ENCODE measurements at places on chromosomes 5 and 9. TPM values are rescaled to one million over a fixed set of nuclear protein-coding genes. Genes with fewer than 3 reads are reported as not detected.

DNA sequence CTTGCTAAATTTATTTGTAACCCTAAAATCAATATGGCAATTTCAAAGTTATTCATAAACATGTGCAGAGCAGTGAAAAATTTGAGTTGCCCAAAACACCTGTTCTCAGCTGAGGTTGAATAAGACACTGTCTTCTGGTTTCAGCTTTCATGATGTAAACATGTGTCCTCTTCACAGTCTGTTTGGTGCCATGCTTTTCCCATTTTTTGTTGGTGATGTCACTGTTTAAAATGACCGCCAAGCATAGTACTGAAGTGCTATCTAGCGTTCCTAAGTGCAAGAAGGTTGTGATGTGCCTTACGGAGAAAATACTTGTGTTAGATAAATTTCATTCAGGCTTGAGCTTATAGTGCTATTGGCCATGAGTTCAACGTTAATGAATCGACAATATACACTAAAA, 580.8 kb downstream of the ACTL7B start:
- H3K4me1 ChIP-seq: no peaks in the 10 kb centered on the region
- H3K27me3 ChIP-seq: no peaks in the 10 kb centered on the region
- no peak overlapping the region for H3K4me3 ChIP-seq
- DNase-seq: no peak

DNA sequence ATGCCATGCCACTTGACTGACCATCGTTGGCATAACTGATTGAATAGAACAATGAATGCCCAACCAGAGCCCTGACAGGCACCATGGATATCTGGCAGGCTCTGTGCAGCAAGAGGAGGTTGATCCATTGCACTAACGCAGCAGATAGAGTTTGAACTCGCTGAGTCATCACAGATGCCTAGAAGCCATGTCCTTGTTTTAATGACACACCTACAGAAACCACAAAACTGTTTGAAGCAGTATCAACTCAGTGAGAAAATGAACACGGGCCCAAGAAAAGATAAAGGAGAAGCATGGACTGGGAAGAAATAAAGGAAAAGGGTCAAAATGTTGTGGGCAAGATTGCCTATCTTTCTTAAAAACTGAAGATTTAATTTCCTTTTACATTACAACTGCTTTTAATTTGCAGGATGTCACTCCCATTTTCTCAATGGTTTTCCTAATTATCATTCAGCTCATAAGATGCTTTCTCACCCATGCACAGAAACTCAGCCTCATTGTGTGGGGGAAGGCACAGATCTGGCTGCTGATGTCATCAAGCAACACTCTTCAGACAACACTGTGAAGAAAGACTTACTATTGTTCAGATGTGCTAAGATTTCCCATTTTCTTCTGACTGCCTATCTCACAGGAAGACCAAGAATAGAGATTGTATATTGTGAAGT, 129.0 kb downstream of the PIK3R1 start:
- no peaks in the 10 kb centered on the region for H3K27me3 ChIP-seq
- H3K4me3 ChIP-seq: no peak overlapping the region
- H3K4me1 ChIP-seq: no peaks in the 10 kb centered on the region
- no peak overlapping the region for H3K27ac ChIP-seq
- no peaks in the 10 kb centered on the region for H3K36me3 ChIP-seq
- no peak for DNase-seq

DNA sequence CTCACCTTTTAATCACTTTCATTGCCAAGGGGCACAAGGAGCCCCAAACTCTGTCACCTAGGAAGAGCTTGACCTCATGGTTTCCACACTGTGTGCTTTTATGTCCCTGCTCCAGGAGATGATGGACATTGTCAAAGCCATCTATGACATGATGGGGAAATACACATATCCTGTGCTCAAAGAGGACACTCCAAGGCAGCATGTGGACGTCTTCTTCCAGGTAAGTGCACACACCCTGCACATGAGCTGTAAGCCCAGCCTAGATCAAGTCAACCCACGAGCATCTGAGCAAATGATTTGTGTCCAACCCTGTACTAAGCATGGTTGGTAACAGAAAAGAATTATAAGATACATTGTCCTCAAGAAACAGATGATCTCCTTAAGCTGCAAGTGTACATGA, 50.8 kb upstream of the GABRP start:
- no peaks in the 10 kb centered on the region for H3K36me3 ChIP-seq
- no peaks in the 10 kb centered on the region for H3K4me1 ChIP-seq
- peaks cover 4% of the 10 kb centered on the region for H3K27me3 ChIP-seq

Gene PRKAA1
- 53.0 TPM for total RNA-seq

Gene FOXD4L6
- total RNA-seq: 0.30 TPM

Gene PRSS3
- total RNA-seq: 0.40 TPM

Gene ADGRV1
- not detected for total RNA-seq

Gene DDX4
- not detected for total RNA-seq

Gene CYLC2
- not detected for total RNA-seq

Data from Karpas-422 (cell line).